CD4-positive, CD25-positive, alpha-beta regulatory T cell (primary cell): ENCODE measurements at places on chromosomes 7 and 10. TPM values are rescaled to one million over a fixed set of nuclear protein-coding genes. Genes with fewer than 3 reads are reported as not detected.
A peak's percentile ranks its signal among the peaks of the same experiment; 100 is the strongest.

- peak overlapping the region; percentile 14 for H3K27ac ChIP-seq
- DNase-seq = no peak
- H3K4me1 ChIP-seq = peaks cover 77% of the 10 kb centered on the region
- no peaks in the 10 kb centered on the region for H3K27me3 ChIP-seq
Observed at GRCh38 chr7:116227678-116228239, 17.4 kb downstream of the TES start.

DNA sequence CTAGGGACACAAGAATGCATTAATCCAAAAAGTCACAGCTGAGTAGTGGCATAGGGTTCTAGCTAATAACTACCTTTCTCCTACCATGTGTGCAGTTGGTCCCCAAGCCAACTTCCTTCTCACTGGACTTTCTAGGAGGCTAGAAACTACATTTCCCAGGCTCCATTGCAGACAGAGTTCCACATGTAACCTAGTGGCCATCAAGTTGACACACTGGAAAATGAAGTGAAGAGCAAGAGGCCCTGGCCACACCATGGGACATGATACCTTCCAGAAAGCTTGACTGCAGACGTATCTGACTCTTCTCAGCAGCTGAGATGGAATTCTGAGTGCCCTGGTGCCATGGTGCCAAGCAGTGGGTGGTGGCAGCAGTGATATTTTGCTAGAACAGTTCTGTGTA is 49.8 kb upstream of the TMEM273 start:
- no peak for DNase-seq
- no peaks in the 10 kb centered on the region for H3K36me3 ChIP-seq
- H3K4me3 ChIP-seq = no peak overlapping the region

- H3K36me3 ChIP-seq = peaks cover 14% of the 10 kb centered on the region
- no peaks in the 10 kb centered on the region for H3K27me3 ChIP-seq
- H3K4me1 ChIP-seq = peaks cover 88% of the 10 kb centered on the region
Observed at GRCh38 chr7:43649755-43650274, 66.9 kb downstream of the STK17A start.

- peaks cover 31% of the 10 kb centered on the region for H3K4me1 ChIP-seq
- H3K27me3 ChIP-seq = no peaks in the 10 kb centered on the region
- H3K36me3 ChIP-seq = no peaks in the 10 kb centered on the region
- peak overlapping the region; percentile 77 for H3K4me3 ChIP-seq
- peak; percentile 40 for DNase-seq
- peak overlapping the region; percentile 47 for H3K27ac ChIP-seq
Observed at GRCh38 chr10:69061305-69062161, 26.4 kb upstream of the SRGN start.

GRCh38 chr7:98630149-98630548 is 13.1 kb downstream of the NPTX2 start:
- H3K27ac ChIP-seq = no peak overlapping the region
- H3K27me3 ChIP-seq = no peaks in the 10 kb centered on the region
- H3K4me3 ChIP-seq = no peak overlapping the region
- H3K4me1 ChIP-seq = no peaks in the 10 kb centered on the region
- no peaks in the 10 kb centered on the region for H3K36me3 ChIP-seq

- no peak overlapping the region for H3K27ac ChIP-seq
- no peak overlapping the region for H3K4me3 ChIP-seq
- no peaks in the 10 kb centered on the region for H3K4me1 ChIP-seq
- DNase-seq = no peak
- no peaks in the 10 kb centered on the region for H3K36me3 ChIP-seq
- H3K27me3 ChIP-seq = no peaks in the 10 kb centered on the region
Observed at GRCh38 chr10:125639846-125640245, 43.1 kb downstream of the TEX36 start.

DNA sequence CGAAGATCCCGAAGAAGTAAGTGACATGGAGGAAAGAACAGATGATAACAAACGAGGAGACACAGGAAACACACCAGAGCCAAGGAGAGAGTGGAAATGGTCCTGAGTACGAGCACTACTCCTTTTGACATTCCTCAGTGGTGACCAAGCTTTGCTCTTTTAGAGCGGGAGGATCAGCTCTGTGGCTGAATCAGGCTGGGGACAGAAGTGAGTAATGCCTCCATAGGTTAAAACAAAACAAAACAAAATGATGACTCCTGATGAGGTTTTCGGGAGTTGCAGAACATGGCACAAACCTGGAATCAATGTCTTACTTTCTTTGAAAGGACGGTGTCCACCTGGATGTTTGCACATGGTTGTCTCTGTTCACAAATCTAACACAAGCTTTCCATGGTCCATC is 30.3 kb upstream of the TCF7L2 start:
- no peaks in the 10 kb centered on the region for H3K36me3 ChIP-seq
- H3K4me1 ChIP-seq = no peaks in the 10 kb centered on the region
- no peaks in the 10 kb centered on the region for H3K27me3 ChIP-seq
- no peak for DNase-seq
- no peak overlapping the region for H3K4me3 ChIP-seq

- H3K4me1 ChIP-seq = peaks cover 30% of the 10 kb centered on the region
- no peaks in the 10 kb centered on the region for H3K36me3 ChIP-seq
- DNase-seq = no peak
- H3K27ac ChIP-seq = no peak overlapping the region
Observed at GRCh38 chr7:44604941-44605340, 1.5 kb upstream of the OGDH start.

DNA sequence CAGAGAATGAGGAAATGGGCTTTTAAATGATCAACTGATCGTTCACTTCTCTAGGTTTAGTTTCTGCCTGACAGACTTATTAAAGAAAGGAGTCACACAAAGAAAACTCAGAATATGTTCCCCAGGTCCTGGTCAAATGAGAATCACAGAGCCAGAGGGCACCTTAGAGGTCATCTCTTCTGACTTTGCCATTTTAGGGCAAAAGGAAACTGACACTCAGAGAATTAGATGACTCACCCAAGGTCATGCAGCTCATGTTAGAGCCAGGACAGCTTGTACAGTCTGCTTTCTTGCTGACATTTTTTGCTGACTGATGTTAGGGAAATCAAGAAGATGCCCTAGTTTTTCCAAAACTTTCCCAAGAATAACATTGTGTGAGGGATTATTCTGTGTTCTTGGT is 312.7 kb upstream of the SP8 start:
- no peak overlapping the region for H3K27ac ChIP-seq
- no peaks in the 10 kb centered on the region for H3K27me3 ChIP-seq
- H3K36me3 ChIP-seq = no peaks in the 10 kb centered on the region
- DNase-seq = no peak
- H3K4me1 ChIP-seq = no peaks in the 10 kb centered on the region

- no peaks in the 10 kb centered on the region for H3K36me3 ChIP-seq
- H3K27me3 ChIP-seq = peaks cover 2% of the 10 kb centered on the region
- H3K4me1 ChIP-seq = no peaks in the 10 kb centered on the region
- H3K4me3 ChIP-seq = no peak overlapping the region
- DNase-seq = no peak
Observed at GRCh38 chr10:96768136-96768535, 47.8 kb upstream of the PIK3AP1 start.

GRCh38 chr10:86556532-86556931 is 34.9 kb upstream of the WAPL start:
- no peak overlapping the region for H3K27ac ChIP-seq
- no peaks in the 10 kb centered on the region for H3K4me1 ChIP-seq
- no peak overlapping the region for H3K4me3 ChIP-seq
- H3K36me3 ChIP-seq = no peaks in the 10 kb centered on the region
- no peaks in the 10 kb centered on the region for H3K27me3 ChIP-seq

DNA sequence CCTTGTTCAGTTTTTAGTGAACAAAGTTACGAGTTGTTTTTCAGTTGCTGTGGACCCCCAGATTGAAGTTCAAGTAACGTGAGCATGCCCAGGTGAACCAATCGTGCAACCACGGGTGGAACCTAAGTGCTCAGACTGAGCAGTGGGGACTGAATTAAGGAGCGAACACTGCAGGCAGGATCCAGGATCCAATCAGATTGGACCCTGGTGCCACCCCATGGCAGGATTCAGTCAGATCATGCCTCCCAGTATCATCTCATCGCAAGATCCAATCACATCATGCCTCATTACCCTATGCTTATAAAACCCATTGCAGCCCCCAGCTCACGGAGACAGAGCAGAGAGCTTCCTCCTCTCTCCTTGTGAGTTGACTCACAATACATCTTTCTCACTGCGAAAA is 80.9 kb downstream of the PFKFB3 start:
- peaks cover 8% of the 10 kb centered on the region for H3K4me1 ChIP-seq
- no peaks in the 10 kb centered on the region for H3K27me3 ChIP-seq
- H3K27ac ChIP-seq = no peak overlapping the region
- no peaks in the 10 kb centered on the region for H3K36me3 ChIP-seq

GRCh38 chr7:18320971-18321567 is 174.5 kb upstream of the HDAC9 start:
- H3K4me1 ChIP-seq = no peaks in the 10 kb centered on the region
- H3K27ac ChIP-seq = no peak overlapping the region
- peaks cover 2% of the 10 kb centered on the region for H3K27me3 ChIP-seq
- H3K4me3 ChIP-seq = no peak overlapping the region

- no peaks in the 10 kb centered on the region for H3K4me1 ChIP-seq
- no peaks in the 10 kb centered on the region for H3K36me3 ChIP-seq
- DNase-seq = no peak
Observed at GRCh38 chr10:104510644-104511043, 130.4 kb upstream of the SORCS3 start.

DNA sequence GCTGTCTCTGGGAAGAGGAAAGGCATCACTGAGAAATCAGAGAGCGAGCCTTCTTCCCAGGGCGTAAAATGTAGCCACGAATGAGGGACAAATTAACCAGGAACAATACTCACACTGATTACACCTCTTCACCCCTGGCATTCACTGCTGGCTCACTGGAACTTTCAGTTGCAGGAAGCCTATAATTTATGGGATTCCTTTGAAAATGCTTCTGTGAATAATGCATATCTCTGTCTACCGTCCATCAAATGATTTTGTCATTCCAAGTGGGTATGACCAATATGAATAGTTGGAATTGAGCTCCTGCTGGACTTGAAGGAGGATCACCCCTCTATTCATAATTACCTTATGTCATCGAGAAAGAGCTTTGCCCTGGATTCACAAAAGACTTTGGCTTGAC is 360.3 kb upstream of the FZD8 start:
- DNase-seq = no peak
- H3K27me3 ChIP-seq = no peaks in the 10 kb centered on the region
- no peaks in the 10 kb centered on the region for H3K36me3 ChIP-seq
- no peak overlapping the region for H3K4me3 ChIP-seq

DNA sequence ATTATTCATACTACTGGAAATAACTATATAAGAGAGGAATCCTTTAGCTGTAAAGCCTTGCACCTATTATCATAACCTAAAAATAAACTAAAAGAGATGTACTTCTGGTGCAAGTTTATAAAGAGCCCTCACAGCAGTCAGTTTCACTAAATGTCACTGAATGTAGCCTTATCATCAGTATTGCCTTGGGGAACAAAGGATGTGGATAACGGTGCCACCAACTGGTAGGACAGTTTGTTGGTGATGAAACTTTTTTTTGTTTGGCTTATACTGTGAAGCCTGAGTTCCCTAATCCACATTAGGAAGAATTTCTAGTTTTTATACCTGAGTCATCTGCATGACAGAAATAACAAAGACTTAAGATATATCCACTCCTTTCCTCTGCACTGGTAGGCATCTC is 117.9 kb upstream of the COL1A2 start:
- DNase-seq = no peak
- H3K27me3 ChIP-seq = no peaks in the 10 kb centered on the region
- H3K36me3 ChIP-seq = no peaks in the 10 kb centered on the region

DNA sequence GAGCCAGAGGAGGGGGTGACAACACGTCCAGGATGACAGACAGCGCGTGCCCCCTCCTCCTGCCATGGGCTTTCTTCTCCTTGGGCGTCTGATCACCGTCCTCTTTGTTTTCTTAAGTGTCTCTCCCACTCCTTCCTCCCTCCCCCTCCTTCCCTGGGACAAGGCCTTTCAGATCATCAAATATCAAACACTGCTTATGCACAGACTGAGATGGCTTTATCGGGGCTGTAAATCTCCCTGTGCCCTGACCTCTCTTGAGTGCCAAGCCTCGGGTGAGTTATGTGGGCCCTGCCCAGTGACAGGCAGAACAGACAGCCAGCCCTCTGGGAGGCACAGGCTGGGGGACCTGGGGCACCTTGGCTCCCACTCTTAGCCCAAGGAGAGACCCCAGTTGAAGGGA is 116.4 kb downstream of the C10orf105 start:
- H3K27ac ChIP-seq = no peak overlapping the region
- no peaks in the 10 kb centered on the region for H3K4me1 ChIP-seq
- H3K27me3 ChIP-seq = no peaks in the 10 kb centered on the region
- no peaks in the 10 kb centered on the region for H3K36me3 ChIP-seq

DNA sequence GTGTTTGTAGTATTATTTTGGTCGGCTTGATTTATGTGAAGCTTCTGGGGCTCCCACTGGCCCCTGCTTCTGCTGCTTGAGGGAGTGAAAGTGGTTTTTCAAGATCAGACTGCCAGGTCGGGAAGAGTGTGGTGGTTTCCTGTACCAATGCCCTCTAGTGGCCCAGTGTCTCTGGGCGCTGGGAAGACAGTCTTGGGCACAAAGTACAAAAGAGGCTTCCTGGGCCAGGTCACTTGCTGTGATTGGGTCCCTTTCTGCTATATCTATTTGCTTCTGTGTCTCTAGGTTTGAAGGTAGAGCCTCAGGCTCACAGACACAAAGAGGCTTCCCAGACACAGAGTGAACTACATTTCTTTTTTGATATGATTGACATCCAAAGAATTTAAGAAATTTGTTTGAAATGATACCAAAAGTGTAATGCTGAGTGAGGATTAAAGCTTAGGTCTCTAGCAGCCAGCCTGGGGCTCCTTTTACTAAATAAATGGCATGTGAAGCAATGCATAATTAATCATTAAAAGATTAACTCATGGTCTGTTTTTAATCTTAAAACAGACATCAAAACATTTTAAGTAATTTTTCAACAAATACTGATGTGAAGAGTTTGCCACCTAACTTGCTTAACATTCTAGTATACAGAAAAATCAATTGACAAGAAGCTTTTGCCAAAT is 36.3 kb downstream of the ABCB1 start:
- peak; percentile 24 for DNase-seq
- no peak overlapping the region for H3K4me3 ChIP-seq
- H3K27me3 ChIP-seq = no peaks in the 10 kb centered on the region
- H3K27ac ChIP-seq = no peak overlapping the region

The CTAGE4 gene
- 3.8 TPM for total RNA-seq

The NAT16 gene
- not detected for total RNA-seq

The PRLHR gene
- not detected for total RNA-seq
